ENCODE measurements at places on chromosomes 4 and X.
A peak's percentile ranks its signal among the peaks of the same experiment; 100 is the strongest.

GRCh38 chr4:136651278-136651667 lies 881.0 kb downstream of the PCDH18 start:
- no peak for DNase-seq

GRCh38 chr4:113539408-113539807 lies 222.1 kb downstream of the CAMK2D start:
- DNase-seq: no peak

GRCh38 chr4:185640811-185641675 lies 105.7 kb upstream of the PDLIM3 start:
- DNase-seq: no peak

DNA sequence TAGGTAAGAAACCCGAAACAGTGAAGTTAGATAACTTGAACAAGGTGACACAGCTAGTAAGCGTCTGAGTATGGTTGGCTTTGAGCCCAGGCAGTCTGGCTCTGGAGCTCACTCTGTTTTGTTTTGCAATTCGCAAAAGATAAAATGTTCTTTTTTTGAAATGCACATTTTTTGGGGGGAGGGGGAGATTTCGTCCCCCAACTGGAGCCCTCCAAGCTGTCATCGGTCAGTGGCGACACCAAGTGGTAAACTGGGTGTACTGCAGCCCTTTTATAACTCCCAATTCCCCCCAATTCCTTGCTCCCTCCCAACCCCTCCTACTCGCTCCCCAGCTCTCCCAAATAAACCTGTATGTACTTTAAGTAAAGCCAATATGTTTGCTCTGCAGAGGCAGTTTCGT lies 2.8 kb upstream of the CLCN5 start:
- peak; percentile 63 for DNase-seq

DNA sequence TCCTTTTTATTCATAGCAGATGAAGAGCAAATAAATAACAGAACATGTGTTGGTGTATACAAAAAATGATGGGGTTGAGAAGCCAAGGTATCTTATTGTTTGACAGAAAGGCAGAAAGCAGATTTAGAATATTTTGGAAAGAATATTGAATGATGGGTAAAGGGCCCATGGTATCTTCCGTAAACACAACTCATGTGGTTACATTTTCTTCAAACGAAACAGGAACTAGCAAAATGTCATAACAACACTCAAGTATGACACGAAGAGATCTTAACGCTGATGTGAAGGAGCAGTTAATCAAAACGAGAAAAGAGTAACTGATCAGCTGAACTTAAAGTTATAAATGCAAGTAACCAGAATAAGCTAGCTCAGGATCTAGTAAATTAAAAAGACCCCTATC lies 195.7 kb upstream of the GK2 start:
- DNase-seq: no peak

DNA sequence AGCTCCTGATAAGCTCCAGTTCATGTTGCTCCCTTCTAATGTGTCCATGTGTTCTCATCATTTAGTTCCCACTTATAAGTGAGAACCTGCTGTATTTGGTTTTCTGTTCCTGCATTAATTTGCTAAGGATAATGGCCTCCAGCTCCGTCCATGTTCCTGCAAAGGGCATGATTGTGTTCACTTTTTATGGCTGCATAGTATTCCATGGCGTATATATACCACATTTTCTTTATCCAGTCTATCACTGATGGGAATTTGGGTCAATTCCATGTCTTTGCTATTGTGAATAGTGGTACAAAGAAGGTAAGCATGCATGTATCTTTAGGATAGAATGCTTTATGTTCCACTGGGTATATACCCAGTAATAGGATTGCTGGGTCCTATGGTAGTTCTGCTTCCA lies 197.2 kb upstream of the ITM2A start:
- DNase-seq: no peak
